Fibroblast of pulmonary artery (primary cell): ENCODE measurements at places on chromosomes 5 and 9.
A peak's percentile ranks its signal among the peaks of the same experiment; 100 is the strongest.

DNA sequence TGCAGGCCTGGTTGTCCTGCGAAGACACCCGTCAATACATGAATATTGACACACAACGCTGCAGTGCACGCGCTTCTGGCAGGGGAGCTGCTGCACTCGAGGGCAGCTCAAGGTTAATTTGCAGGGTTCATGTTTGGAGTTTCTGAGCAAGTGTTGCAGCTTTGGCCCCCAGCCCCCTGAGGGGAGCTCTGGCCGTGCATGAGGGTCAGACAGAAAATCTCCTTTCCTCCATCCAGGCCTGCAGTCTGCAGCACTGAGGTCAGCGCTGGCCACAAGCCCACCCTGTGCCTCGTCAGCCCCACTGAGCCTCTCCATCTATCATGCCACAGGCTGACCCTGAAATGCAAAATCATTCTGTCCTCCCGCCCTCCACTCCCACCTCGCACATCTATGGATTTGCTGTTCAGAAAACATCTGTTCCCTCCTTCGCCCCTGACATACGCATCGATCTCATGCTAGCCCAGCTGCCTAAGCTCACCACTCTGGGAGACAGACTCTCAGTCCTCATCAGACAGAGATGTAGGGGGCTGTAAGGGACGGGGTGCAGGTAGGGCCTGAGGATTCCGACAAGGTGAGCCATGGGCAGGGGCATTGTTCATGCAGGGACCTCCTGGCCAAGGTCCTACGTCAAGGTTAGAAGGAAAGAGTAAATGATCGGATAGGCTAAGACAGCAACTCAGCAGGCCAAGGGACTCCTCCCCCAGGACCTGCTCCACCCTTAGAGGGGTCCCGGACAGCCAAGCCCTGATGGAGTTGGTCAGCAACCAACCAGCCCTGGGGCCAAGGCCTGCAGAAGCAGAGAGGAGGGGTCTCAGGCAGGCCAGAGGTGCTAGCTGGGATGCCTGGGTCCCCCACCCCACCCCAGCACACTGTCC, 125.1 kb downstream of the KCNIP1 start:
- DNase-seq, result no peak

- DNase-seq, result no peak
Measured at GRCh38 chr5:171475596-171475995, 56.1 kb downstream of the FGF18 start.

GRCh38 chr9:134637241-134637640, 4.4 kb upstream of the COL5A1 start:
- DNase-seq, result no peak

DNA sequence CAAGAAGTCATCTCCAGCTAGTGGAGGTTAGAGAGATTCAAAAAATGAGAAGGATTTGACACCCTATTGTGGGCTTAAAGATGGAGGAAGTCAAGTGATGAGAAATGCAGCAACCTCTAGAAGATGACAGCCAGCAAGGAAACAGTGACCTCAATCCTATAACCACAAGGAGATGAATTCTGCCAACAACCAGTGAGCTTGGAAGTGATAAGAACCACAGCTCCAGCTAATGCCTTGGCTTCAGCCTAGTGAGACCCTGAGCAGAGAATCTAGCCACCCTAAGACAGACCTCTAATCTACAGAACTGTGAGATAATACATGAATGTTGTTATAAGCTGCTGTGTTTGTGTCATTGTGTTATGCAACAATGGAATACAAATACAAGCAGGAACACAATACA, 262.4 kb downstream of the GRIA1 start:
- peak; percentile 12 for DNase-seq

DNA sequence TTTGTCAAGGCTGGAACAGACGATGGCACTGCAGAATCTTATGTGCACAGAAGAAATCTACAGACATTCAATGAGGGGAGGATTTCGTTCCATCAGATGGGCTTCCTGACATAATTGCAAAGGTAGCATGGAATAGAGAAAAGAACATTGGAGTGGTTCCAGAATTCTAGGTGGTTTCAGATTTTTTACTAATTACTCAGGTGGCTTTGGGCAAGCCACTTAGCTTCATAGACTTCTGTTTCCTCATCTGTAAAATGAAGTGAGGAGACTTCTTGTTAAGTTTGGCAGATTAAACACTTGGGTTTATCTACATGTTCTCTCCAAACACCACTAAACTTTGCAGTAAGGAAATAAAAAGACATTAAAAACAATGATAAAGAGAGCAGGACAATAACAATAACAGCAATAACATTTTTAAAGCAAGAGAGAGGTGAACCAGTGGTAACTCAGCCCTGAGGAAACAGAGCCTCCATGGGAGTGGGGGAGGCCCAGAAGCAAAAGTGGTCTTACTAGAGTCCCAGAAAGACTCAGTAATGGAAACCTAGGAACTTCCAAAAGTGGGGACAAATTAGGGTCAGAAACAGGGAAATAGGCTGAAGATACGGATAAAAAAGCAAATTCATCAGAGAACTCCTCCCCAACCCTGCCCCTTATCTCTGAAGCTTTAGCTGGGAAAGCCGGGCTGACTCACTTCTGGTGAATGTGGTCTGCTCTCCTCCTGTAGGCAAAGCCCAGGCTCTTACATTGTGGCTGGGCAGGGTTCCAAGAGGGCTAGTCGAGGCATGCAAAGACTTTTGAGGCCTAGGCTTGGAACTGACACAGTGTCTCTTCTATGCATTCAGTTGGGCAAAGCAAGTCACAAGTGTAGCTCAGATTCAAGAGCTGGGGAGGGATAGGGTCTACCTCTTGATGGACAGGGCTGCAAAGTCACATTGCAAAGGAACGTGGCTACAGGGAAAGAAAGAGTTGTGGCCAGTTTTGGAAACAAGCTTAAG, 11.8 kb upstream of the ACTBL2 start:
- DNase-seq, result peak; percentile 98

DNA sequence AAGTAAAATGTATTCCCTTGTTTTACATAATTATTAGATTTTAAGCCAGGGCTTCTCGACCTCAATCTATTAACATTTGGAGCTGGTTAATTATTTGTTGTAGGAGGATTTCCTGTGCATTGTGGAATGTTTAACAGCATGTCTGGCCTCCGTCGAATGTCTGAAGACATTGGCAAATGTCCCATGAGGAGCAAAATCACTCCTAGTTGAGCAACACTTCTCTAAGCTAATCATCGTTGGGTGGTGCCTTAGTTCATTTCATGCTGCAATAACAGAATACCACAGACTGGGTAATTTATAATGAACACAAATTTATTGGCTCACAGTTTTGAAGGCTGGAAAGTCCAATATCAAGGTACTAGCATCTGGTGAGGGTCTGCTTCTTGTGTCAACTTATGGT, 13.4 kb upstream of the VPS13A start:
- peak; percentile 91 for DNase-seq

- peak; percentile 89 for DNase-seq
Measured at GRCh38 chr9:98410185-98410697, 154.8 kb upstream of the TBC1D2 start.

DNA sequence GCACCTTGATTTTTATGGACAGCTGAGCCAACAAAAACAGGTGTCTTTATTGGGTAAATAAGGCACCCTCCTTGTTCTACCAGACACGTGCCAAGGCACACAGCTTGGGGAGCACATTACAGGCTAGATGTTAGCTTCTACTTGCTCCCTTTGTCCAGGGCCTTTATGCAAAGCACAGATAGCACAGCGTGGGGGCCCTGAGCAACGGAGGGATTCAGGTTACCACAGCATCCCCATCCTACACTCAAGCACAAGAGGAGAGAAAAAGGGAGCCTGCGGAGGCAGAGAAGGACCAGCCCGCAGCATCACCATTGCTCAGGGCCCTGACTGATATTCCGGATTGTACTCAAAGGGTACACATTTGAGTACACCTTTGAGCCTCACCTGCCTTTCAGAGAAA, 181.7 kb upstream of the KIF2A start:
- no peak for DNase-seq

- no peak for DNase-seq
Measured at GRCh38 chr9:36877239-36877638, 156.8 kb downstream of the PAX5 start.

DNA sequence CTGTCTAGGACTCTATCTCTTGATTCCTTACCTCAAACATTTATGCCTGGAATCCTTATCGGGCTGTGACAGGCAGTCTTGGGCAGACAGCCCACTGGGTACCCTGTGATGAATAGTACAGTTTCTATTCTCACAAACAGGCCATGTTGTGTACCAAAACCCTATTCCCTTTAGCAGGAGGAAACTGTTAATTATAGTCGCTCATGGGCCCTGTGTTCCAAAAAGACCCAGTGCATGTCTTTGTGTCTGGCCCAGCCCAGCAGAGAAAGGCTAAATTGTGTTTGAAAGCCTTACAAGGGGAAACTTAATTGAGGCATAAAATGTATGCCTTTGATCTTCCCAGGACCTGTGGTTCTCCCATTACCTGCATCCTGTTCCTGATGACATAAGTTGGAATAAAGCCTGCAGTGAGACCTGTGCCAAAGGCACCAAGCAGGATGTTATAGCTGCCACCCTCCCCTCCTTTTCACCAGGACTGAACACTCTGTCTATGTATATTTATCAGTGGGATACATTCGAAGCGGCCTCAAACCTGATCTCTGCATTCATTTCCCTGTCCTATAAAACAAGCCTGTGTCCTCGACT, 43.3 kb downstream of the TLR4 start:
- DNase-seq, result peak; percentile 7

DNA sequence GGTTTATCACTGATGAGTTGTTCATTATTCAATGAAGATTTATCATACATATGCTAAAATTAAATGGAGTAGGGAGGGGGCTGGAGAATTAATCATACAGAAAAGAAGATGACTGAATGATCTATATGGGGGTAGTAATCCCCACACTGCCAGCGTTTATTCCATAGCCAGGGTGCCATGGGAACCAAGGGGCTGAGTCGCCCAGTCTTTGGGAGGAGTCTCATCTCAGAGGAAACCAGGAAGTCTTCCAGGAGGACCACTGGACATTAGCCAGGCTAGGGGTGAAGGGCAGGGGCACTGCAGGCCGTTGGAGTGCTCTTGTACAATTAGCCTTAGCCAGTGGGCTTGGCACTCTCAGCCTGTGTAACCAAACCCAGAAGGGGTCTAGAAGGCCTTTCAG, 226.5 kb downstream of the ARL15 start:
- DNase-seq, result no peak

- DNase-seq, result no peak
Measured at GRCh38 chr5:132481596-132482211, 8.9 kb downstream of the IRF1 start.

DNA sequence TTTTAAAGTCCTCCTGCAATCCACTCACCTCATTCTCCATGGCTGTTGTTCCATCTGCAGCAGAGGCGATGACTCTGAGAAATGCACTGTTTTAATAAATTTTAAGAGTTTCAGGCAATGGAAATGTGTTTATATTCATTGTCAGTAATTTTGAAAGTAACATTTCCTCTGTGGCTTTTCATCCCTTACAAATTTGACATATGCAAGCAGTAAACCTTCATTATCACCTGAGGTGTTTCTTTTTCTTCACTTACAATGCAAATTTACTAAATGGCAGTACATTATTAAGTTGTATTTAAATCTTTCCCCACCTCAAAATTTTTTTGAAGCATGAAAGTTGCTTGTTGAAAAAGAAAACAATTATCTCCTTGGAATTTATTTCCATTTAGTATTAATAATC, 136.9 kb downstream of the DIRAS2 start:
- DNase-seq, result no peak

- no peak for DNase-seq
Measured at GRCh38 chr9:86545090-86545489, 190.9 kb upstream of the TUT7 start.

GRCh38 chr9:122406070-122406890, 35.5 kb downstream of the PTGS1 start:
- DNase-seq, result no peak

DNA sequence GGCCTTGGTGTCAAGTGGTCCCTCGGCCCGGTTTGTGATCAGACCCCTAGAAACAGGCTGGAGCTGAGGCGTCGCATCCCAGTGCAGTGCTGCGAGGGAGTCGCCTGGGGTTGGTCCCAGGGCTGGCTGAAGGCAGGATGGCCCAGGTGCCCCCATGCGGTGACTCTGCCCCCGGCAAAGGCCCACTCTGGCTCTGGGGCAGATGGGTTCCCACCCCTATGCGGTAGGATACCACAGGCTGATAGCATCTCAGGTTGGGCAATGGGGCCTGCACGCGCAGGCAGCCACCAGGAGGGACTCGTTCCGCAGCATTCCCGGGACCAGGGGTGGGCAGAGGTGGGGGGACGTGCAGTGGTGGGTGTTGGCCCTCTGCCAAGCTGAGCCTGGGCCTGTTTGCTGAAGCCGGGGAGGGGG, 86.0 kb downstream of the RXRA start:
- DNase-seq, result no peak

DNA sequence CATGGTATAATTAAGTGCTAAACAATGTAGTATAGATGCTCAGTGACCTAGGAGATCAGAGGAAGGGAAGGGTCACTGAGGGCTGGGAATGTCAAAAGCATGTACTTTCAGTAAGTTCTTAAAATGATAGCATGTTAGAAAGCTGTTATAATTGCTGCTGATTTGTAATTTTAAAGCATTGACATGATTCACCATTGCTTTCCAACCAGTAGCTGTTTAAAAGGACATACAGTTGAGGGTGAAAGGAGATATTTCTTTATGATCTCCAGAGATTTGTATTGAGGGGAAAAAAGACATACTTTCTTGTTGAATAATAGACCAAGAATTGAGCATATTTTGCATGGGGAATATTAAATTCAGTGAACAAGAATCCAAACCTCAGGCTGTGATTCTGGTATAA, 1.2 kb upstream of the SLC1A3 start:
- no peak for DNase-seq

- no peak for DNase-seq
Measured at GRCh38 chr5:124570285-124571035, 176.0 kb downstream of the ZNF608 start.

DNA sequence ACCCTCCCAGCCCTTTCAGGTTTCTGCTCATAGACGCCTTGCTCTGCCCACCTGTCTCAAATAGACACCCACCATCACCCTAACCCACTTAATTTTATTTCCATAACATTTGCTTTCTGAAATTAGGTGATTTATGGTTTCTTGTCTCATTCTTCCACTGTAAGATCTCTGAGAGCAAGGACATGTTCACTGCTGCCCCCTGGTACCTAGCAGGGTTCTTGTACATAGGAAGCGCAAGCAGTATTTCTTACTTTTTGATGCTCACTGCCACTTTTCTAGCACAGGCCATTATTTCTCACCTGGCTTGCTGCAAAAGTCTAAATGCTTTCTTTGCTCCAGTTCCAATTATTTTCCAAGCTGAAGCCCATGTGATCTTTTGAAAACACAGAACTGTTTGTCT, 16.8 kb downstream of the C9orf57 start:
- no peak for DNase-seq

GRCh38 chr9:109064963-109065702, 51.8 kb upstream of the CTNNAL1 start:
- peak; percentile 11 for DNase-seq

- DNase-seq, result peak; percentile 29
Measured at GRCh38 chr9:87201351-87201751, 254.0 kb upstream of the GAS1 start.

DNA sequence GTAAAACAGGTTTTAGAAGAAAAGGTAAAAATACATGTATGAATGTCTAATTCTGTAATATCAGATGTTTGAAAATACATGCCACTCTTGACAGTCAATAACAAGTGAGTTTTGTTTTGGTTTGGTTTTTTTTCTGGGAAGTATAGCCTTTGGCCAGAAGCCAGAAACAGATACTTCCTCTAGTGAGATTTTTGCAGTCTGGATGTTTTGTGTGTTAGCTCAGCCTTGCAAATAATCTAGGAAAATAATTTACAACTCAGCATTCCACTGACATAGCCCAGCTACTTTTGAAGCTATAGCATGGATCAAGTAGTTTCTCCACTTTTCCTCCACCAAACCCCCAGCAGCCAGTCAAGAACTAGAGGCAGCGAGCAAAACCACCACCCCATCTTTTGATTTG, 56.7 kb downstream of the SLC1A1 start:
- peak; percentile 57 for DNase-seq

- no peak for DNase-seq
Measured at GRCh38 chr9:20014168-20014567, 225.3 kb upstream of the SLC24A2 start.
